Left renal pelvis (tissue), 4 donors: ENCODE measurements at places on chromosomes 3 and 15.

DNA sequence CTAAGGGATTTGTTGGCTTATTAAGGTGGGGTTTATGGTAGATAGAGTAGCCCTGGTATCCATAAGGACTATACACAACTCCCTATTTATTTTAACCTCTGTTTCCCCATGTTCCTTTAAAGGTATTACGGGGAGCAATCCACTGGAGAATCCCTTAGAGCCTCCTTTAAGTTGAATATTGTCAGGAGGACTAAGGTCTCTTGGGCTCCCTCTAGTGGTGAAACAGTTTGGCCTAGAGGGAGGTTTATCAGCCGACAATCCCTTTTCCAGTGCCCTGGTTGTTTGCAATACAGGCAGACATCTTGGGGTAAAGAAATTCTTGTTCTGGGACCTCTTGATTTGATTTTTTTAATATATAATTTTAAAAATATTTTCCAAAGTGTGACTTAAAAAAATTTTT is 12.9 kb downstream of the OPA1 start:
- no peak for DNase-seq

GRCh38 chr3:136249593-136249992 is 547 bp upstream of the PCCB start:
- no peak for DNase-seq

- no peak for DNase-seq
These were observed 298.5 kb downstream of the SI start for GRCh38 chr3:164779816-164780215.

DNA sequence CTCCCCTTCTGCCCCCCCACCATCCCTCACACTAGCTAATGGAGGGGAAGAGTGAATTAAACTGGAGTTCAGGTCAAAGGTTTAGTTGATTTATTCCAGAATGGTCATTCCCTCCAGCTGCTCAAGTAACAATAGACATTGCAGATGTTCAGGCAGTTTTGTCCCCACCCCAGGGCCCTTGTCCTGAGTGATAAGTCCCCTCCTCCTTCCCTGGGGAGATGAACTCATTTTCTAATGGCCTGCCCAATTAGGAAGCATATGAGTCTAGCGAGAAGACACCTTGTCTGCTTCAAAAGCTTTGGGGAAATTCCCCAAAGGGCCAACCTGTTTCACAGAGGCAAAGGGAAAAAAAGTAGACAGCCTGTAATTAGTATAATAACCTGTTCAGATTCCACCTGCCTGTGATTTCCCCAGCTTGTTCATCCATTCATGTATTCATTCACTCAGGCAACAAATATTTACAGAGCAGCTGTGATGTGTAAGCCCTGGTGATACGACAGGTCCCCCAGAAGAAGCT is 165.3 kb downstream of the SHQ1 start:
- DNase-seq: peak; percentile 32
